Caudate nucleus (tissue), 63 donors: ENCODE measurements at places on chromosomes 6 and 20.

DNA sequence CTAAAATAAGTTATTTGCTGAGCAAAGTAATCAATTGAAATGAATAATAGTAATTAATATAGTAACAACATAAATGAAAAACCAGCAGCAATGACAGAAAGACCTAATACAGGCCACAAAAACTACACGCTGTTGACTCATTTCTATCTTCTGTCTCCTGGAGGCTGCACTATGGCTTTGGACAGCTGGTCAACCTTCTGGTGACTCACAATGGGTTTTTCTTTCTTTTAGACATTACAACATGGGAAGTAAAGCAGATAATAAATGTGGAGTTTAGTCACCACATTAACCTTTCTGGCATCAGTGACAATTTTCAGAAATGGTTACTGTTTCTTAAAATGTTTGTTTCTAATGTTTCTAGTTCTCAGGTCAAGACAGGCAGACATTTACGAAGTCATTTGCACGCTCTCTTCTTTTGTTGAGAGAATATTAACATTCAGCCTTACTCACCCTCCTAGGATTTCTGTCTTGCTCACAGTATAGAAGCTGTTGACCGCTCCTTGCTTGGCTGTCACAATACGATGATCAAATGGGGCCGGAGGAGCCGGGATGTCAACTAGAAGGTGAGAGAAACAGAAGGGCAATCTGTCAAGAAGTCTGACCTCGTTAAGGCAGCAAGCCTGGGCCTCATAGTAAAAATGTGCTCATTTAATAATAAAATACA lies 62.2 kb downstream of the MYLK4 start:
- no peak for DNase-seq

- DNase-seq, result no peak
These were observed 112.0 kb upstream of the SGK1 start for GRCh38 chr6:134429861-134430380.

DNA sequence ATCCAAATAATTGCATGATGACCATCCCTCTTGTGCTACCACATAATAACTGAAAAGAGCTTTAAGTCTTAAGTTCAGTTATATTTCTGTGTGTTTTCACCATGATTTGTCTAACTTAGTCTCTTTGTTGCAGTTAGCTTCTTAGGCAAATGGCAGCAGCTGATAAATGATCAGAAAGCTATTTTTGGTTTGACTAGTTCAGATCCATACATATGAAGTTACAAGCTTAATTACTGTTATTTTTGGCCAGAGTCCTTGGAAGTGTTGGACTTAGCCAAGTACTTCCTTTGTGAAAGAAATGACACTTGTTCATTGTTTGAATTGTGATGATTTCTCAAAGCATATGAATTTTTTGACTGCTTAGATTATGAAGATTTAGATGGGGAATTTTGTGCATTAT lies 54.2 kb downstream of the HIVEP1 start:
- no peak for DNase-seq

DNA sequence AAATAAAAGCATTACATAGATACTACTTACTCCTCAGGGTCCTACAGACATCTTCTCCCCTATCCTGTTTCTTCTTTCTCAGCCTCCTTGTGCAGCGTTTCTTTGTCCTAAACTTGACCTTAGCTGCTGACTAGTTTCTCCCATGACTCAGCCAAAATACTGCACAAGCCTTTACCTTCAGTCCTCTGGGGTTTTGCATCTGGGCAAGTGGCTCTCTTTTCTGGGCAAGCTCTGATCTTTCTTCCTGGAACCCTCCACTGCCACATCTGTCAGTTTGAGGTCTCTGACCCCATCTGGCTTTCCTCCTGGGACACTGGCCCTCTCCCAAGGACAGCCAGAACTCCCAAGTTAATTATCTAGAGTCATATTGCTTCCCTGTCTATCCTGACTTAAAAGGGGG lies 838.4 kb downstream of the DHX35 start:
- DNase-seq, result no peak

GRCh38 chr20:17557675-17558006 lies 12.2 kb upstream of the DSTN start:
- DNase-seq, result no peak

- DNase-seq, result no peak
These were observed 322.2 kb downstream of the NRN1 start for GRCh38 chr6:5684320-5685053.

GRCh38 chr6:123715006-123715863 lies 78.5 kb upstream of the TRDN start:
- DNase-seq, result no peak

GRCh38 chr6:135008941-135009290 lies 45.7 kb downstream of the HBS1L start:
- DNase-seq, result no peak
